Endodermal cell (in vitro differentiated cells): ENCODE measurements at places on chromosomes 3 and 15. TPM values are rescaled to one million over a fixed set of nuclear protein-coding genes. Genes with fewer than 3 reads are reported as not detected.

Gene STARD9
- total RNA-seq, result 2.0 and 2.9 TPM in 2 replicates

Gene LYZL4
- total RNA-seq, result not detected in 3 replicates

- DNase-seq, result no peak
Observed at GRCh38 chr3:100131241-100131640, 16.9 kb upstream of the FILIP1L start.

GRCh38 chr3:89306540-89306939 is 199.1 kb downstream of the EPHA3 start:
- no peak for DNase-seq

- DNase-seq, result no peak
Observed at GRCh38 chr15:46525984-46526725, 891.3 kb downstream of the SQOR start.

GRCh38 chr3:151265866-151266265 is 12.5 kb downstream of the P2RY14 start:
- peak; percentile 62 for DNase-seq

DNA sequence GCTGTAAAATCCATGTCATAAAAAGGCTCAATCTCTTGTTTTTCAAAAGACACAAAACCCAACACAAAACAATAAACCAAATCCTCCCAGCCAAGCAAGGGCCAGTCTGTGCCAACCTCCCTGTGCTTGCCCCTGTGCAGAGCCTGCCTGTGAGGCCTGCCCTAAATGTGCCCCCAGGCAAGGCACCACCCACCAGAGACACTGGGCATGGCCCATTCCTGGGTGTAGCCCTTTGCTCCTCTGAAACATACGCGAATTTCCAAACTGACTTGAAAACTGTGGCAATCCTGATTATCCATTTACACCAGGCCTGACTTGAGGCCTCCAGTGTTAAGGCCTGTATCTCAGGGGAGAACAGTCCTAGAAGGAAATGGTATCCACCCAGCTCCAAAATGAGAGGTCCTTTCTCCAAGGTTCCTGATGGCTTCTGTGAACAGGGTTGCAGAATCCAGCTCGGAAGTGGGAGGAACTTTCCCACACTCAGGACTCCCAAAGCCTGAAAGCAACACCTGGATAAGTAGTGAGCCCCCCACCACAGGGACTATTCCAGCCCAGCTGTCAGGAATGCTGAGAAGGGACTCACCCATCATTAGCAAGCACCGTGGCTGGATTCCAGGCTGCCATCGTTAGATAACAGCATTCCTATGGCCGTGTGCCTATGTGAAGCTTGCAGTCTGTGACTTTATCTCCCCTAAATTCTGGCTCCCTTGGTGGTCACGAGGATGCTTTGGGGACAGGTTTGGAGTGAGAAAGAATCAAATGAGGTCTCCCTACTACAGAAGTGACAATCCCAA is 61.8 kb downstream of the CACNA2D2 start:
- DNase-seq, result no peak

DNA sequence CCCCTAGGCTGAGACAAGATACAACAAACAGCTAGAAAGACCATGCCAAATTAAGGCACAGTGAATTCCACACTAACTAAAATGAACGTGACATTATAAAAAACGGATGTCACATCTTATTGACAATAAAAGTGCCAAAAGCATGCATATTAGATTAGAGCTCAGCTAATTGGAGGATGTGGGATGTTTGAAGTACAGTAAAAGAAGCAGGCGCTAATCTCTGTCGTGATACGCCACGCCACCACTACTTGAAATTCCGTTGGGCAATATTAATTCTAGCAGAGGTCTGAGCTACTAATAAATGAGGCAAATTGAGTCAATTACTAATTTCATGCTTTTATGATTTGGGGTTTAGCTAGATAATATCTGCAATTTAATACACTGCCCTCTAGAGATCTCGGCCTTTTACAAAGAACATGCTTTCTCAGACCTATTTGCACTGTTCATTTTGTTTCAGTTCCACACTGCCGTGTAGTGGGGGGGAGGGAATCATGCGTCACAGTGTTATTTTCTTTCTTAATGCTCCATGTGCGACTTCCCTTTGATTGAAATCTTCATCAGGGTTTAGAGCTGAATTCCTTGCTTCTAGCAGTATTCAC is 52.9 kb upstream of the ROBO2 start:
- no peak for DNase-seq

- no peak for DNase-seq
Observed at GRCh38 chr3:100060685-100061484, 53.4 kb downstream of the FILIP1L start.
